ENCODE measurements at places on chromosomes 6 and 20. TPM values are rescaled to one million over a fixed set of nuclear protein-coding genes. Genes with fewer than 3 reads are reported as not detected.

DNA sequence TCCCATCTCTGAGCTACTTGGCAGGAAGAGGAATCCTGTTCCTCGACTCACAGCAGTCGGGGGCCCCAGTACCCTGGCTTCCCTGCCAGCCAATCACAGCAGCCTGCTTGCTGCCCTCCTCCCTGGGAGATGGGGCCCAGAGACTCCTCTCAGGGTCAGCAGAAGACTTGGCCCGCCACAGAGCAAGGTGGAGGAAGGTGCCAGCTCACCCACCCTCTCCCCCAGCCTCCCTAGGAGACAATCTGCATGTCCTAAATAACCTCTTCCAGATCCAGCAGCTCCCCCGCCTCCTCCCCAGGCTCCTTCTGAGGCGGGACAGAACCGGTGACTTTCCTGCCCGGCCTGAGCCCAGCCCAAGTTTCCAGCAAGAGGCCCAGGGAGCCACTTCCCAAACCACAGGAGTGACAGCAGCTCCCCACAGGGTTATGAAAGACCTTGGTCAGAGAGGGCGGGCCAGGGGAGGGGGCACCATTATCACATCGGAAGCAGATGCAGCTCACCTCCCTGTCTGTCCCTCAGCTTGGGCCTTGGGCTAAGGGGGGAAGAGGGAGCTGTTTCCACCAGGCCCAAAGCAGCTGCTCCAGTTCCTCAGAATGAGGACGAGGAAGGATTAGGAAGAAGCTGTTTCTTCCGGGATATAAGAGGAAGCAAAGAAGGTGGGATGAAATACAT, 2.3 kb downstream of the CCND3 start:
- peaks cover 8% of the 10 kb centered on the region for H3K4me1 ChIP-seq
- no peak overlapping the region for H3K27ac ChIP-seq
- peaks cover under 1% of the 10 kb centered on the region for H3K36me3 ChIP-seq
- no peak for DNase-seq
- no peak overlapping the region for H3K4me3 ChIP-seq
- no peaks in the 10 kb centered on the region for H3K27me3 ChIP-seq

MCM8 gene
- 6.6 TPM for total RNA-seq

VGLL2 gene
- total RNA-seq = not detected

DNA sequence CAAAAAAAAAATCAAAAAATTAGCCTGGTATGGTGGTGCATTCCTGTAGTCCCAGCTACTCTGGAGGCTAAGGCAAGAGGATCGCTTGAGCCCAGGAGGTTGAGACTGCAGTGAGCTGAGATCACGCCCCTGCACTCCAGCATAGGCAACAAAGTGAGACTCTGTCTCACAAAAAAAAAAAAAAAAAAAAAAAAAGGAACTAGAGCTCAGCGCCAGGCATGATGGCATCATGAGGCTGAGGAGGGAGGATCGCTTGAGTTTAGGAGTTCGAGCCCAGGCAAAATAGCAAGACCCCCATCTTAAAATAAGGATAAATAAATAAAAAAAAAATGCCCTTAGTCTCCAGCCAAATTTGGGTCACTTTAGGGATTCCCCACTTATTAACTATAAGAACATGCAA, 40.4 kb upstream of the PIM1 start:
- H3K27ac ChIP-seq = no peak overlapping the region
- H3K4me3 ChIP-seq = no peak overlapping the region
- H3K4me1 ChIP-seq = peaks cover 19% of the 10 kb centered on the region

DNA sequence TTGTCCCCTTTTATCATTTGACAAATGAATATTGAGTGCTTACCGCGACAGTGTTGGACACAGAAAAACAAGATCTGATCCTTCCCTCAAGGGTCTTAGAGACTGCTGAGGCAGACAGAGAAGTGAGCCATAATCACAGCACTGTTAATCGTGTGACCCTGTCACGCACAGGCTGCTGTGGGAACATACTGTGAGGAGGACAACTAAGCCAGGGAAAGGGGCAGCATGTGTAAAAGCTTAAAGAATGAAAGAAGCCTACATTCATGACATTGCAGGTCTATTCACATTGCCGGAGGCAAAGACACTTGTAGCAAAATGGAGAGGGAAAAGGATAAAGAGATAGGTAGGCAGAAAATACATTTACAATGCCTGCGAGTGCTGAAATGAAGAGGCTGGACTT, 32.7 kb downstream of the TRDN start:
- H3K36me3 ChIP-seq = no peaks in the 10 kb centered on the region
- no peak overlapping the region for H3K4me3 ChIP-seq
- H3K4me1 ChIP-seq = no peaks in the 10 kb centered on the region

TRAPPC3L gene
- not detected for total RNA-seq

DNA sequence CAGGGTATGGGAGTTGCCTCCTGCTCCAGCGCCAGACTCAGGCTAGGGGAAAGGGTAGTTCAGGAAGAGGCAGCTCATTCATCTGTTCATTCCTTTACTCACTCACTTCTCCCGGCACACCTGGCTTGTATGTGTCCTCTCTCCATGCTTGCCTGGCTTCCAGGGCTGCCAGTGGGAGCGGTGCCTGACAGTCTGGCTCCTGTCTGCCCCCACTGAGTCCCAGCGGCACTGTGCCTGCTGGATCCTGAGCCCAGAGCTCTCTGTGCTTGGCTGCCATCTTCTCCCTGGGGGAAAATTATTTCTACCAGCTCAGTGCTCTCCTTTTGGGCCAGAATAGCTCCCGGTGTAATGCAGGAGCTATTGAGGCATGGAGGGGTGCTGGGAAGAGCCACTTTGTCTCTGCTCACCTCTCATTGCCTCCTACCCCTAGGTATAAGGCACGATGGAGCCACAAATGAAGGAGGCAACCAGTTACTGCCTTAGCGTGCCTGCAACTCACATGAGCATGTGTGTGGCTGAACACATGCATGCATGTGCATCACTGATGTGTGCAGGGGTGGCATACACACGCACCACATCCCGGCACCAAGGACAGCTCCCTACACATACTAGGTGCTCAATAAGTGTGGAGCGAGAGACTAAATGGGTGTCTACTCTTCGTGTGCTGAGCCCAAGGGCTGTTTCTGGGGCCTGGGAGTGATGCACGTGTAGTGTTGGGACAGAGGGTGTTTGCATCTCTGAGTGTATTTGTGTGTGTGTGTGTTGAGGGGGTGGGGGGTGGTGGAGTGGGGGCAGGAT, 46.6 kb downstream of the CDH22 start:
- no peak for DNase-seq
- no peak overlapping the region for H3K27ac ChIP-seq
- H3K27me3 ChIP-seq = peaks cover 6% of the 10 kb centered on the region
- no peaks in the 10 kb centered on the region for H3K36me3 ChIP-seq
- H3K4me3 ChIP-seq = no peak overlapping the region

ADAM33 gene
- total RNA-seq = 4.3 TPM

Data from kidney (tissue), 22 donors.